Esophagus muscularis mucosa (tissue), 4 donors: ENCODE measurements at places on chromosomes 11 and 22. TPM values are rescaled to one million over a fixed set of nuclear protein-coding genes. Genes with fewer than 3 reads are reported as not detected.

- H3K27ac ChIP-seq = no peak overlapping the region
- no peak for DNase-seq
- no peaks in the 10 kb centered on the region for H3K36me3 ChIP-seq
- no peak overlapping the region for H3K4me3 ChIP-seq
- H3K27me3 ChIP-seq = no peaks in the 10 kb centered on the region
Measured at GRCh38 chr11:109747839-109748238, 325.8 kb downstream of the C11orf87 start.

Gene LINC01488
- total RNA-seq = not detected

Gene GRAMD1B
- total RNA-seq = 4.0 TPM

DNA sequence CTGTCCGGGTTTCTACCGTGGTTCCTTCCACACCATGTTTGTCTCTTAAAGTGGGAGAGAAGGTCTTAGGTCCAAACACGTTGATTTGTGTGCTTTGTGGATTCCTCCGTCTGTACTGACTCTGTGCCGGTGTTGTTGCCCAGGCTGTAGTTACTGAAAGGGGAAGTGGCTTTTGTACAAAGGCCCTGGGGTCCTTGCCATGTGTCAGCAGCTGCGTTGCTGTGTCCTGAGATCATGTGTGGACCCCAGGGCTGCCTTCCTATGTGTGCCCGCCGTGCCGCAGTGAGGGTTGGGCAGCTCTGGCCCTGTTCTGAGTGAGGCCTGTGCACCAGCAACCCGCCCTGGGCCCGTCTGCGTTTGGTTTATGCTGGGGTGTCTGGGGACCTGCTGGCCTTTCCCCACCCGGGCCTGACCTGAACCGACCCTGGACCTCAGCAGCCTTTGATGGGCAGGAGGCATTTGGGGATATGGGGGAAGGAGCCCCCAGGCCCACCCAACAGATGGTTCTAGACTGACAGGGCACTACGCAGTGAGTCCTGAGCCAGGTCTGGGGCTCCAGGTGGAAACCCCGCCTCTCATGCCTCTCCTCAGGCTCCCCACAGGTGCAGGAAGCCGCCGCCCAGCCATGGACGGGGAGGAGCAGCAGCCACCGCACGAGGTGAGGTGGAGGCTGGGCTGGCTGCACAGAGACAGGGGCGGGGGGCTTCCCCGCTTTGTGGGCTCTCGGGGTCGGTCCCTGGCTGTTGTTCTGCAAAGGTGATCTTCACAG lies 6.9 kb downstream of the TRABD start:
- H3K27ac ChIP-seq = no peak overlapping the region
- no peak overlapping the region for H3K4me3 ChIP-seq
- peaks cover 48% of the 10 kb centered on the region for H3K36me3 ChIP-seq
- peaks cover 27% of the 10 kb centered on the region for H3K4me1 ChIP-seq

DNA sequence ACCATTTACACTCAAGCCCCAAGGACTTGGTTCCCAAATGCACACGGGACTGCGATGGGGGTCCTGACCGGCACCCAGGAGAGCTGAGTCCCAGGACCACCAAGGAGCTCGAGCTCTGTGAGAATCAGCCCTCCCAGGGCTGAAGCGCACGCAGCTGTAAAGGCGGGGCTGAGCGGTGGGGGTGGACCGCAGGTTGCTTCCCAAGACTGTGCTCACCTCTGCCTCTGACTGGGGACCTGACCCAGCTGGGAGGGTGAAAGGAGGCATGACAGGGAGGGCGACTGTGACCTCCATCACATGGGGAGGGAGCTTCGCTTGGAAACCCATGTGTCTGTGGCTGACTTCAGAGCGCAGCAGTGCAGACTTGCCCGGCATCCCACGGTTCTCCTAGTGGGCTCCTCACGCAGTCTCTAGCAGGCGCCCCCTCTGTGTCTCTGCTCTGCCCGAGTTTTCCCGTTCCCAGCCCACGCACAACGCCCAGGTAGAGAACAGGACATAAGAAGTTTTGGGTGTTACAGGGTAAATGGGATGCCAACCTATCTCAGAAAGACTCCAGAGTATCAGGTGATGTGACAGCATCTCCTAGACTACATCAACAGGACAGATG lies 15.4 kb upstream of the NAP1L4 start:
- DNase-seq = no peak
- H3K27ac ChIP-seq = no peak overlapping the region
- H3K36me3 ChIP-seq = peaks cover 94% of the 10 kb centered on the region
- H3K4me3 ChIP-seq = no peak overlapping the region

Gene MAJIN
- total RNA-seq = not detected

DNA sequence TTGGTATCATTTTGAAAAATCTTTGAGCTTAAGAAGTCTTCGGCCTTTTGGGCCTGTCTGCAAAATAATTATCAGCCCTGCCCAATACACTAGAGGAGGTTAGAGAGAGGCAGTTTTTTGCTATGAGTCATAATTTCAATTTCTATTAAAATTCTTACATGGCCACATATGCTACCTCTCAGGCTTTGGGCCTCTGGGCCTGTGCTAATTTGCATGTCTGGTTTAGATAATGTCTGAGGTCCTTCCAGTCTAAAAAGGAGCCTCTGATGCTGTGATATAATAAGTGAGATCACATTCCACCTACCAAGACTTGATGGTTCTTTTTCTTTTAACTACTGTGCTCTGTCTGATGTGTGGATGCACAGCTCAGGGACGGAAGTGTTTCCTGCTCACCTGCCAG lies 70.8 kb downstream of the KCNJ1 start:
- no peaks in the 10 kb centered on the region for H3K36me3 ChIP-seq
- H3K27ac ChIP-seq = no peak overlapping the region
- no peaks in the 10 kb centered on the region for H3K4me1 ChIP-seq
- no peaks in the 10 kb centered on the region for H3K27me3 ChIP-seq
- H3K4me3 ChIP-seq = no peak overlapping the region

Gene IL17REL
- not detected for total RNA-seq

Gene KIRREL3
- 2.2 TPM for total RNA-seq

- no peak for DNase-seq
- peaks cover 7% of the 10 kb centered on the region for H3K4me1 ChIP-seq
- peaks cover 10% of the 10 kb centered on the region for H3K27me3 ChIP-seq
- no peaks in the 10 kb centered on the region for H3K36me3 ChIP-seq
- no peak overlapping the region for H3K27ac ChIP-seq
Measured at GRCh38 chr11:2298131-2298794, 3.5 kb downstream of the C11orf21 start.

GRCh38 chr11:92416971-92417725 lies 192.5 kb downstream of the FAT3 start:
- peaks cover 14% of the 10 kb centered on the region for H3K4me1 ChIP-seq
- no peaks in the 10 kb centered on the region for H3K36me3 ChIP-seq
- no peaks in the 10 kb centered on the region for H3K27me3 ChIP-seq
- H3K4me3 ChIP-seq = no peak overlapping the region
- no peak overlapping the region for H3K27ac ChIP-seq
- no peak for DNase-seq

DNA sequence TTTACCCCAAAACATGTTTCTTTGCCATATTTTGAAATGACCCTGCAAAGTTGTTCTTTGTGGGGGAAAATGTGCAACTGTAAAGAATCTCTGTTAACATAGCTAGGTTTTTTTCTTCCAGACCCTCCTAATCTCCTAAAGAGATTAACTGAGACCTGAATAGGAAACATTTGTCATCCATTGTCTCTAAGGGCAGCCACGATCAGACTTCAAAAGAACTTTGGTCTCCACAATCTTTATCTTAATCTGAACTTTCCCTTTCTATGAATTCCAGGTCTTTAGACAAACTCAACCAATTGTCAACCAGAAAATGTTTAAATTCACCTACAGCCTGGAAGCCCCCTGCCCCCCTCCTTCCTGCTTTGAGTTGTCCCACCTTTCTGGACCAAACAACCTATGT lies 4.6 kb upstream of the LGALS12 start:
- no peak overlapping the region for H3K27ac ChIP-seq
- DNase-seq = no peak
- H3K4me1 ChIP-seq = peaks cover 6% of the 10 kb centered on the region
- no peaks in the 10 kb centered on the region for H3K36me3 ChIP-seq
- no peak overlapping the region for H3K4me3 ChIP-seq
- H3K27me3 ChIP-seq = no peaks in the 10 kb centered on the region

DNA sequence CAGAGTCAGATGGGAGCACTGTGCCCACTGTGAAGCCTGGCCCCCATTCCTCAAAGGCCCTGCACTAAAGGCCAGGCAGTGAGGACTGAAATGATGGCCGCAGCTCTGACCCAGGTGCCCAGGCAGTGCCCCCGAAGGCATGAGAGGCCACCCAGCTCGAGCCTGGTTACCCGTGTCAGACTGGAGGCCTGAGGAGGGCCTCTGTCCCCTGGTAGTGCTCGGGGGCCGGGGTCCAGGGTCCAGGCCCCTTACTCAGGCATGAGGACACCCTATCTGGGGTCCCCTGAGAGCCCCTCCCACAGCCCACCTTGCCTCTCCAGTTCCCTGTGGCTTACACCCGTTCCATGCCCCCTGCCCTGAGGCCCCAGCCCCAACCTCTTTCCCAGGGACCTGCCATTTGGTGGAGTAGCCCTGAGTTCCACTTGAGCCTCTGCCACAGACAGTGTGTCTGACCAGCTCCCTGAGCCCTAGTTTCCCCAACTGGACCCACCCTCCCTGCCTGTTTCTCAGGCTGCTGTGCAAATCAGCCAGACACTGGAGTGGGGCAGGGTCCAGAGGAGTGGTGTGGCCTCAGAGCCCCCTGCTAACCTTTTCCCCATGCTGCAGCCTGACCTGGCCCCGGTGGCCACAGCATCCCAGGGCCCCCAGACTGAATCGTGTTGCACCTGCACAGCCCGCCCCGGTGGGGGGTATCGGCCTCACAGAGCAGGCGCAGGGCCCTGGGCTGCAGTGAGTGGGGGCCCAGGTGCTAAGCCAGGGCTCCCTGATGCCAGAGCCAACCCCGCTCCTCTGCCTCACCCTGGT lies 10.8 kb upstream of the ANKRD13D start:
- peak overlapping the region; percentile 40 for H3K4me3 ChIP-seq
- no peaks in the 10 kb centered on the region for H3K27me3 ChIP-seq
- peaks cover 71% of the 10 kb centered on the region for H3K4me1 ChIP-seq
- H3K27ac ChIP-seq = peak overlapping the region; percentile 80

DNA sequence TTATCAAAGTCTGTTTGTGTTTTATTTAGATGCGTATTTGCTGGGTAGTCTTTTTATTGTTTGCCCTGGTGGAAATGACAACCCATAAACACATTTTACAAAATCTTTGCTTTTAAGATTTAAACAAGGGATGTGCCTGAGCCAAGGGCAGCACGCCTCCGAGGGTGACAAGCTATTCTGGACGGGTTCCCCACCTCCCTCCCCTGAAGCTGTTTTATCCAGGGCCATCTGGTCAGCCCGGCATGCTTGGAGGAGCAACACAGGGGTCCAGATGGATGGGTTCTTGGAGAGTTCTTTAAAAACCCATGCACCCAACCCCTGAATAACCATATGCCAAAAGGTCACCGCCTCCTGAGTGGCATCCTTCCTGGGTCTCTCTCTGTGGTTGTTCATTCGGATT lies 408.9 kb downstream of the OPCML start:
- no peak overlapping the region for H3K27ac ChIP-seq
- no peak overlapping the region for H3K4me3 ChIP-seq
- H3K4me1 ChIP-seq = no peaks in the 10 kb centered on the region
- H3K36me3 ChIP-seq = no peaks in the 10 kb centered on the region
- peaks cover 40% of the 10 kb centered on the region for H3K27me3 ChIP-seq

GRCh38 chr11:8056810-8057463 lies 24.1 kb upstream of the TUB start:
- no peaks in the 10 kb centered on the region for H3K27me3 ChIP-seq
- H3K36me3 ChIP-seq = no peaks in the 10 kb centered on the region
- peak overlapping the region; percentile 36 for H3K27ac ChIP-seq
- peaks cover 32% of the 10 kb centered on the region for H3K4me1 ChIP-seq
- no peak for DNase-seq

DNA sequence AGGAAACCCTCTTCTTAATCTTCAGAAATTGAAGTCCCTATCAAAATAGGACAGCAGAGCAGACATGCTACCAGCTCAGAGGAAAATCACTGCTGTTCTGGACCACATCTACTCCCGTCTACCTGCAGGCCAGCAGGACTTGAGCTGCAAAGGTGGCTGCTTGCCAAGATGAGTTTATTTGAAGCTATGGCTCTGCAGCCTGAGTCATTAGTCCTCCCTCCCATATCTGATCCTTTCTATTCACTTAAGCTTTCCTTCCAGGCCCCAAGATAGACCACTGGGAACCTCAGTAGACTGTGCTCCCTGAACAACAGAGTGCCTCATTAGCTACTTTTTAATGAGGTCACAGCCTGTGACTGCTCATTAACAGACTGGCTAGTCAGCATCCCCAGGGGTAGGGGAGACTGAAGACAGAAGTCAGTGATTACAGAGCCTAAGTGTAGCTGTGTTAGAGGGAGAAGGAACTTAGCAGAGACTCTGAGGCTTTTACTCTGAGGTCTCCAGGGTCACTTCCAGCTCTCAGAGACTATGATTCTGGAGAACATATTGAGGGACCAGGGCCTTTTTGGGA lies 6.8 kb upstream of the OR10A2 start:
- H3K27ac ChIP-seq = no peak overlapping the region
- H3K36me3 ChIP-seq = no peaks in the 10 kb centered on the region
- no peaks in the 10 kb centered on the region for H3K4me1 ChIP-seq
- no peak overlapping the region for H3K4me3 ChIP-seq

GRCh38 chr11:17978553-17979287 lies 34.1 kb downstream of the SERGEF start:
- H3K36me3 ChIP-seq = peaks cover 9% of the 10 kb centered on the region
- DNase-seq = no peak
- H3K27ac ChIP-seq = no peak overlapping the region
- H3K4me3 ChIP-seq = no peak overlapping the region
- H3K4me1 ChIP-seq = peaks cover 16% of the 10 kb centered on the region
- no peaks in the 10 kb centered on the region for H3K27me3 ChIP-seq

DNA sequence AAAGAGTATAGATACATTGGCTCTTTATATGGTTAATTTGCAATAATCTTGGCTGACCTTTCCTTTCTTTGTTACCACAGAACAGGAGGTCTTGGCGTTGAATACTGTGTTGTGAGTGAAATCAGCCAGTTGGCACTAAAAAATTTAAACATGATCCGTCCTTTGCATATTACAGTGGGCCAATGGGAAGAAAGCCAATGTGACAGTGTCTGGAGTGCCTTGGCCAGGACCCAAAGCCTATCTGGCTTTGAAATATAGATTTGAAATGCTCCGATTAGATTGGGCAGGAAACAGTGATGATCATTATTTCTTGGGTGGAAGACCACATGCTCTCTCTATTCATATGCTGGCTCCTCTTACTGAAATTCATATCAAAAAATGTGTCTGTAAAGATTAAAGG lies 339.6 kb upstream of the ANO3 start:
- no peaks in the 10 kb centered on the region for H3K36me3 ChIP-seq
- H3K27ac ChIP-seq = no peak overlapping the region
- no peak for DNase-seq
- H3K4me1 ChIP-seq = peaks cover 4% of the 10 kb centered on the region
- no peaks in the 10 kb centered on the region for H3K27me3 ChIP-seq
- no peak overlapping the region for H3K4me3 ChIP-seq

Gene GPR83
- total RNA-seq = 0.40 TPM

Gene XKR3
- total RNA-seq = not detected

GRCh38 chr11:66728038-66728692 lies 851 bp downstream of the SPTBN2 start:
- no peak overlapping the region for H3K27ac ChIP-seq
- no peak for DNase-seq
- peaks cover 19% of the 10 kb centered on the region for H3K4me1 ChIP-seq
